ENCODE measurements at places on chromosomes 11 and 22.

DNA sequence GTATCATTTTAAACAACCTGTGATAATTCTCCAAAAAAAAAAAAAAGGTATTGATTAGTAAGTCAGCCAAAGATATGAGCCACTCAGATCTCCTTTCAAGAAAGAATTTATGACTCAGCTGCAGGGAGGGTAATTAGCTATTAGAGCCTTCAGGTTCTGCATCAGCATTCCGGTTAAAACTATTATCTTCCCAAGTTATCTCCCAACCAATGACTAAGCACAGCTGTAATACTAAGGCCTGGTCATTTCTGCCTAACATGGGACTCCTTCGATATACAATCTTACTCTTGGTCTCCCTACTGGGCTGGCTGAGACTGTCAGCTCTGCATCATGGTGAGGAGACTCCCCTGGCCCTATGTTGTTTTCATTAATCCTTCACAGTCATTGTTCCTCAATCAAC lies 60.4 kb downstream of the SBF2 start:
- no peak for DNase-seq

GRCh38 chr22:44386386-44387035 lies 73.8 kb upstream of the SHISAL1 start:
- DNase-seq = no peak

DNA sequence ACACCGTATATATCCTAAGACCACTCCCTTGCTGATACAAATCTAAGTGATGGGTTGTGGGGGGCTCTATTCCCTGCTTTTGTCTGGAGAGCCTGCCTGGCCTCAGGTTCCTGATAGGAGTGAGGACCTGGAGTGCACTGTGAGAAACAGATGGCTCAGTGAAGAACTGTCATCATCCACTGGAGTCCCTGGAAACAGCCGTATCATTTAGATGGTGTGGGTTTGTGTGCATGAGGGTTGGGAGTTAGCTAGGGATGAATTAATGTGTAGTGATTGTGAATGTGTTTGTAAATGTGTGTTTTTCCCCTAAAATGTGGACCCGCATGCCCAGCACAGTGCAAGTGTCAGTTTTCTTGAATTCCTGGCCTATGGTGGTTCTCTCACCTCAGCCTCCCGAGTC lies 111.6 kb downstream of the CRYBB2 start:
- no peak for DNase-seq

GRCh38 chr11:73838443-73839122 lies 38.1 kb downstream of the COA4 start:
- DNase-seq = no peak

DNA sequence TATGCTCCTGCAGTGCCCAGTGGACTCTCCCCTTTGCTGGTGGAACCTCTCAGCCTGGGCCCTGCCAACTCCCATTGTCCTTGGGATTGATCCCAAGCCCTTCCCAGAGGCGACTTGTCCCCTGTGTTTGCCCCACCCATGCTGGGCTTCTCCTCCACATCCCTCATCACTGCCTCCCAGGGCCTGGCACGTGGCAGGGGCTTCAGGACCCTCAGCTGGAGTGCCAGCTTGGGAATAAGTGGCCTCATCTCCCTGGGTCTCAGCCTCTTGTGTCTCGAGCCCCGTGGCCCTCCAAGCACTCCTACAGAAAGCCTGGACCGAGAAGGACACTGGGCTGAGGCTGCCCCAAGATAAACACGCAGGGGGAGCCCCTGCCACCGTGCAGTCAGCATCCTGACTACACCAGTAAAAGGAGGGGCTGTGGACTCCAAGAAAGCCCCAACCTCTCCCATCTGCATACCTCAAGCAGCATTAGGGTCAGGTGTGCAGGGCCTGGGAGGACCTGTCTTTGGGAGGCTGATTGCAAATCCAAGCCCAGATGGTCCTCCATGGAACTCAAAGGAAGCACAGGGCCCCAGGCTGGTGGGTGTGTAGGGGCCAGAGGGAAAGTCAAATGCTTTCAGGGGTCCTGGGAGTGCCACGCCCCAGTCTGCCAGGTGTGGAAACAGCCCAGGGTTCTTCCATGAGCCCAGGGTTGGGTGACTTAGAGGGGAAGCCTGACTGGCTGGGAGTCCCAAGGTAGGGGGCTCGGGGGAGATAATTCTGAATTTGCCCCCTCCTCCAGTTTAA lies 9.5 kb upstream of the GNAZ start:
- peak; percentile 47 for DNase-seq

GRCh38 chr22:35914665-35915476 lies 113.8 kb downstream of the RBFOX2 start:
- DNase-seq = peak; percentile 77

DNA sequence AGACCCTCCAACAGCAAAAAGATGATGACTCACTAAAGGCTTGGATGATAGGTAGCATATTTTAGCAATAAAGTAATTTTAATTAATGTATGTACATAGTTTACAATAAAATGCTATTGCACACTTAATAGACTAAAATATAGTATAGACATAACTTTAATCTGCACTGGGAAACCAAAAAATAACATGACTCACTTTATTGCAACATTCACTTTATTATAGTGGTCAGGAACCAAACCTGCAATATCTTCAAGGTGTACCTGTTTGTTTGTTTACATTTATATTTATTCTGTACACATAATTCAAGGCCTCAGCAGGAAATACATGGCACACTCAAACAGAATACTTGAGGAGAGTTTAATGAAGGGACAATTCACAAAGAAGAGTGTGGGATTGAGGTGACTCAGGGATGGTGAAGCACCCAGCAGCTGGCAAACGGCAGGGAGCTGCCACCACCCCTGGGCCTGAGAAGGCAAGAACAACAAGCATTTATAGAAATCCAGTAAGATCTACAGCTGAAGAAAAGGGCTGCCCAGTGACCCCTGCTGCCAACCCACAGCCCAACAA lies 51.5 kb upstream of the POU2AF2 start:
- DNase-seq = no peak

DNA sequence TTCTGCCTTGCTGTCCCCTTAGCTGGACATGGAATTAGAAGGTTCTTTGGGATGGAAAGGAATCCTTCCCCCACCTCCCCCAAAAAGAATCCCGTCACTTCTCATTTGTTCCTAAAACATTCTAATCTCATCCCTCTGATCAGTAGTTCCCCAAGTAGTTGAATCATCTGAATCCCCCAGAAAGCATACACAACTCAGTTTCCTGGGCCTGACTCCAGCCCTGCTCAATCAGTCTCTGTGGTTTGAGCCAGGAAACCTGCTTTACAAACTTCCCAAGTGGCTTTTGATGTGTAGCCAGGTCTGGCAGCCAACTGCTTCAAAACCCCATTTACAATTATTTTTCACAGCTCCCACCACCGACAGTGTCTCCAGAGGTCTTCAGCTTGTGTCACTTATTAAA lies 20.2 kb downstream of the C22orf31 start:
- no peak for DNase-seq

DNA sequence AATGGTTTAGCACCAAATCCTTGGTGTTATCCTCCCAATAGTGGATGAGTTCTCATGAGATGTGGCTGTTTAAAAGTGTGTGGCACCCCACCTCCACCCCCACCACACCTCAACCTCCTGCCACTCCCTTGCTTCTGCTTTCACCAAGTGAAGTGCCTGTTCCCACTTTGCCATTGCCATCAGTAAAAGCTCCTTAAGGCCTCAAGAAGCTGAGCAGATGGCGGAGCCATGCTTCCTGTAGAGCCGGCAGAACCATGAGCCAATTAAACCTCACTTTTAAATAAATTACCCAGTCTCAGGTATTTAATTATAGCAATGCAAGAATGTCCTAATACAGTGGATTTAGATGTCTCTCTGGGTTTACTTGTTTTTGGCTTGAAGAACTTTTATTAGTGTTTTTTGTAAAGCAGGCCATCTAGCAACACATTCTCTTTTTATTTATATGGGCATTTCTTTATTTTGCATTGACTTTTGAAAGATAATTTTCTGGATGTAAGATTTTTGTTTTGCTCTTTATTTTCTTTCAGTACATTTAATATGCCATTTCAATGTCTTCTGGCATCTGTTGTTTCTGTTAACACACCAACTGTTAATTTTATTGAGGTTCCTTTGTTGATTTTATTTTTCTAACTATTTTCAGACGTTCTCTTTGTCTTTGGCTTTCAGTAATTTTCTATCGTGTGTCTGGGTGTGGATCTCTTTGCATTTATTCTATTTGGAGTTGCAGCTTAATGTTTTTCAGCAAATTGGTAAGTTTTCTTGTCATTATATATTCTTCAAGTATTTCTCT lies 724.5 kb upstream of the CNTN5 start:
- DNase-seq = no peak

- DNase-seq = no peak
Observed at GRCh38 chr11:81569999-81570398, 1163.7 kb downstream of the FAM181B start.

- DNase-seq = no peak
Observed at GRCh38 chr11:111135101-111135500, 110.4 kb upstream of the POU2AF2 start.

DNA sequence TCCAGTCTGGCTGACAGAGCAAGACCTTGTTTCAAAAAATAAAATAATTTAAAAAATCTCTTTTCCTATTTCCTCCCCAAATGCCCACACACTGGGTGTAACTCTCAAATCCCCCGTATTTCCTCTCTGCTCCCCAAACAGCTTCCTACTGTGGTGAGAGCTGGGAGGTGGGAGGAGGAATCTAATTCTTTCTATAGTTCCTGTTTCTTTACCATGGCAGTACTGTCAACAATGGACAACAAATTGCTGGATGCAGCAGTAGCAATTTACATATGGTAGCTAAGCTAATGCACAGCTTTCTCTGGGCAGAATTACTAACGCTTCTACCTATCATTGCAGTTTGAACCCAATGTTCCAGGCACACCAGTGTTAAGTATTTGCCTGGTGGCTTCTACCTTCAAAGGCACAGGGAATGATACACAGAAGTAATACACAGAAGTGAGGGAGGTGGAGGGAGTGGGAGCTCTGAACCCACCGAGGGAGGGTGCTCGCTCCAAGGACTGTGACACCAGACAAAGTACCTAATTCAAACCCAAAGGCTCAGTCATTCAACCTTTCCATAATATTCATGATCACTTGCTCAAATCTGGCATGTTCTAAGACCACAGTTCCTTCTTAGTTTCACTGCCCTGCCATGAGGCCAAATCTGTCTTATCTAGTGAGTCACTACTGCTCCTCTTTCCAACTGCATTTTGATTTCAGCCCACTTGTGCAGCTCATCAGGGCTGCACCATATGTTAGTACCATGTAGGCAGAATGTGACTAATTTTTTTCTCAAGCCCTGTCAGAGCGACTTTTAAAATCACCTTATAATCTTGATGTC lies 37.9 kb downstream of the CELF1 start:
- no peak for DNase-seq

DNA sequence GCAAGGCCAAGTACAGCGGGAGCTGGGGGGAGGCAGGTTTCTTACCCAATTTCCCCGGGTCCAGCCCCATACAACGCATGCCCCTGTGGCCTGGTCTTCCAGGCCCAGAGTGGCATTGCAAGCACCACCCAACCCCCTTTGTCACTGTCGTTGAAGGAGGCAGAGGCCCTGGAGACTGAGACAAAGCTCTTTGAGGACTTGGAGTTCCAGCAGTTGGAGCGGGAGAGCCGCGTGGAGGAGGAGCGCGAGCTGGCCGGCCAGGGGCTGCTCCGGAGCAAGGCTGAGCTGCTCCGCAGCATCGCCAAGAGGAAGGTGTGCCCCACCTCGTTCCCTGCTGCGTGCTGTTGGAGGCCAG lies 27.8 kb downstream of the PHLDB1 start:
- no peak for DNase-seq

DNA sequence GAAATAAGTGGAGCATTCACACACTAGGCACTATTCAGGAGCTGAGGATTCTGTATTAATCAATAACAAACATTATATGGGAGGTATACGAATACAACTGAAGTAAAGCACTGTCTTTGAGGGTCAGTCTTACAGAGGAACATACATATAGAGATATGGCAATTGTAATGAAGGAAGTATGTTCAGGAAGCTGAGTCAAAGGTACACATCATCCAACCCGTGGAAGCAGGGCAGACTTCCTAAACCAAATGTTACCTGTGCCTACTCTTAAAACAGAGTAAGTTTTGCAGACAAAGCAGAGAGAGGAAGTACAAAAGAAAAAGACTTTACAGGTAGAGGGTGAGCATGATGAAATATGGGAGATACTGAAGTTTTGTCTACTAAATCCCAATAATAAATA lies 481.2 kb upstream of the ARHGAP42 start:
- DNase-seq = no peak

DNA sequence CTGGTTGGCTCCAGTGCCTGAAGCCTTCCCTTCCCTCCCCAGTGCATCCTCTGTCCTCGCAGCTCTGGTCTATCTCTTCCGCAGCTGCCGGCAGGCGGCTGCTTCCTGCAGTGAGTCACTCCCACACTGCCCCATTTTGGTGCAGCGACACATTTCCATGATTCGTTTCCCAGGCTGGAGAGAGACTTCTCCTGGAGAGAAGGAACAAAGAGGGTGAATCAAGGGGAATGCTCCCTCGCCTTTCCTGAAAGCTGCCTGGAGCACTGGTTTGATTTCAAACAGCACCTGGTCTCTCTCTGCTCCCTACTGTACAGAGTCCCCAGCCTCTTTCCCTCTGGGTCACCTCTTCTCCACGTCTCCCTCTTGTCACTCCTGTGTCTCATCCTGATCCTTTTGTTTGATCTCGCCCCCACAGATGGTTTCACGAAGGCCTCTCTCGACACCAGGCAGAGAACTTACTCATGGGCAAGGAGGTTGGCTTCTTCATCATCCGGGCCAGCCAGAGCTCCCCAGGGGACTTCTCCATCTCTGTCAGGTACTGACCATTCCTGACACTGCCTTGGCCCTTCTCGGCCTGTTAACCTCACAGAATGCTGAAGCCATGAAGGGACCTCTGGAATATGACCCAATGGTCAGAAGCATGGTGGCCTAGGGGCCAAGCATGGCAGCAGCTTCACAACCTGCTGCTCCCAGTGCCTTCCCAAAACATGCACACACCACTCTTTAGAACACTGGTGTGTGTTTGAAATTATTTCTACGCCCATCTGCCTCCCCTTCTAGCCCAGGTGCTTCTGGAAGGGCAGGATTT lies at the start of gene TMA7B:
TMA7B (plus strand) TSS at position 758 of the 808 bp plus-strand sequence. CDS start 3,978 bp downstream, outside the sequence.
- no peak for DNase-seq

- DNase-seq = no peak
Observed at GRCh38 chr22:43883012-43883661, 8.7 kb downstream of the PNPLA5 start.

DNA sequence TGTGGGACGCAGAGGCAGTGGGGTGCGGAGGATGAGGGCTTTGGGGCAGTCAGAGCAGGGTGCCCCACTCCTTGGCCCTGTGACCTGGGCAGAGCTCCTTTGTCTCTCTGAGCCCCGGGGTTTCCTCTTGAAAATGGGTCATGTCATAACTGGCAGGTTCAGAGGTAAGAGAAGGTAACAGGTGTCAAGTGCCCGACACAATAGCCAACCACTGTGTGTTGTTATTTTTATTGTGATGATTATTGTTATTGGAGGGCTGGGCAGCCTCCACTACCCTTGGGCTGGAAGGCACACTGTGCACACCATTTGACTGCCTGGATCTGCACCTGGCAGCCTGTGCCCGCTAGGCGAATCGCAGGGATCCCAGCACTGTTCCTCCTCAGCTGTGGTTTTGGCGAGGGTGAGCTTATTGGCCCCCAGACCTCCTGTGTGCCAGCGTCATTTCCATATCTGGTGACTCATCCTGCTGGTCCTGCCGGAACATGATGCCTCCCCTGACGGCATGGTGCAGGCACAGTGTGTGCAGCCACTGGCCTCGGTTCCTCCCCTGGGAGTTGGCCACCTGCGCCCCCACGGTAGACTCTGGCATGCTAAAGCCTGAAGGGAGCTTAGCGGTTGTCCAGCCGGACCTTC lies 15.4 kb upstream of the SOX10 start:
- DNase-seq = no peak
